BJ (cell line): ENCODE measurements at places on chromosomes 3 and 15.

GRCh38 chr3:40550167-40550566 lies 25.4 kb downstream of the ZNF621 start:
- no peak for DNase-seq

DNA sequence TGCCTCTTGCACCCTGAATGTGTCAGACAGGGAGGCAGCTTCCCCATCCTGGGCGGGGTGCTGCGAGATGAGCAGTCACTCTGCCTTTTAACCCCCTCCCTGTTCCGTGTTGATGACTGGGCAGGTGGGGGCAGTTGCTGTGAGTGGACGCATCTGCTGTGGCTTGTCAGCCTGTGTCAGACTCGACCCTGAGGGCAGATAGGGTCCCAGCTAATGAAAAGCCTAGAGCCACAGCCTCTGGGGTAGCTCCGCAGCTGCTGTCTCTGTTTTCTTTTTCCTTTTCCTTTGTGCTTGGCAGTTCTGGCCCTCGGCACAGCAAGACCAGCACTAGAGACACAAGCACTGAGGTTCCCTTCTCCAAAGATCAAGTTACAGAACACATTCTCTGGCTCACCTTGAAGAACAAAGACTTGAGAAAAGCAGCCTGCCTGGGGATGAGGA lies 43.0 kb upstream of the GLCE start:
- no peak for DNase-seq

DNA sequence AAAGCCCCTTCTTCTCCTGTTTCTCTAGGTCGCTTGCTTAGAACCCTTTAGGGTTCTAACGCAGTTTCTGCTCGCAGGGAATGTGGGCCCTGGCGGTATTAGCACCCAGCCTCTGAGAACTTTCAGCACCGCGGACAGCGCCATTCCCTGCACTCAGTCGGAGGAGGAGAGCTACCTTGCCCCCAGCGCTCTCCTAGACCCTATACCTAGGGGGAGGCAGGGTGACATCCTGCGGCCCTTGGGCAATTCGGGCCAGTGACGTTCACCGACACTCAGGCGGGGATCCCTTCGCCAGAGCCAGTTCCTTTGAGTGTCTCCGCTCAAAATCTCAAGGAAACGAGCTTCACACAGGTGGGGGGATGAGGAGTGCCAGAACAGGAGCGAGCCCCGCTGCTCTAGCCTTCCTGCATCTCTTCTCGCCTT lies 1.3 kb downstream of the SLC7A14 start:
- DNase-seq: no peak

GRCh38 chr3:98901119-98901391 lies 440 bp downstream of the DCBLD2 start:
- no peak for DNase-seq

- DNase-seq: no peak
Observed at GRCh38 chr3:129065720-129066073, 5.1 kb downstream of the GP9 start.

GRCh38 chr3:43436507-43437140 lies 150.3 kb downstream of the SNRK start:
- no peak for DNase-seq
